Neural crest cell (in vitro differentiated cells): ENCODE measurements at places on chromosomes 5 and 9. TPM values are rescaled to one million over a fixed set of nuclear protein-coding genes. Genes with fewer than 3 reads are reported as not detected.

GRCh38 chr9:27094640-27095298, 14.3 kb upstream of the TEK start:
- no peaks in the 10 kb centered on the region for H3K27me3 ChIP-seq
- H3K27ac ChIP-seq, result peak overlapping the region; percentile 64
- DNase-seq, result no peak
- peaks cover 2% of the 10 kb centered on the region for H3K36me3 ChIP-seq
- peaks cover 6% of the 10 kb centered on the region for H3K4me1 ChIP-seq
- H3K4me3 ChIP-seq, result no peak overlapping the region

DNA sequence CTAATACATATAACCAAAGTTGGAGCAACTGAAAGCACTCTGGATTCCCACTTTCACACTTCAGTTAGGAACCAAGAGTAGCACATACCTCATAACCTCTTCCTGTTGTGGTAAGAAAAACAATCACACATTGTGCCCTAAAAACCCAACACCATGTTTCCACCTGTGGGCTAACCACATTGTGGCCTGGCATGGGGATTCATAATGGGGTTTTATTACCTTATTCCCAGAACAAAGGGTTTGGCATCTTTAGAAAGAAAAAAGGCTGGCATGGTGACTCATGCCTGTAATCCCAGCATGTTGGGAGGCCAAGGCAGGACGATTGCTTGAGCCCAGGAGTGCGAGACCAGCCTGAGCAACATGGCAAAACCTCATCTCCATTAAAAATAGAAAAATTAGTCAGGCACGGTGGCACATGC, 60.6 kb downstream of the HSD17B3 start:
- peaks cover 28% of the 10 kb centered on the region for H3K4me1 ChIP-seq
- H3K27ac ChIP-seq, result no peak overlapping the region
- H3K36me3 ChIP-seq, result no peaks in the 10 kb centered on the region
- no peak overlapping the region for H3K4me3 ChIP-seq
- DNase-seq, result no peak

- DNase-seq, result no peak
- H3K36me3 ChIP-seq, result no peaks in the 10 kb centered on the region
Observed at GRCh38 chr9:108077556-108077955, 588.0 kb upstream of the KLF4 start.

GRCh38 chr5:36363744-36364143, 62.0 kb upstream of the RANBP3L start:
- peaks cover 9% of the 10 kb centered on the region for H3K4me1 ChIP-seq
- no peaks in the 10 kb centered on the region for H3K36me3 ChIP-seq
- H3K27me3 ChIP-seq, result no peaks in the 10 kb centered on the region
- no peak for DNase-seq

GRCh38 chr5:34550964-34551363, 105.2 kb upstream of the RAI14 start:
- no peak overlapping the region for H3K4me3 ChIP-seq
- H3K4me1 ChIP-seq, result peaks cover 3% of the 10 kb centered on the region
- DNase-seq, result no peak

DNA sequence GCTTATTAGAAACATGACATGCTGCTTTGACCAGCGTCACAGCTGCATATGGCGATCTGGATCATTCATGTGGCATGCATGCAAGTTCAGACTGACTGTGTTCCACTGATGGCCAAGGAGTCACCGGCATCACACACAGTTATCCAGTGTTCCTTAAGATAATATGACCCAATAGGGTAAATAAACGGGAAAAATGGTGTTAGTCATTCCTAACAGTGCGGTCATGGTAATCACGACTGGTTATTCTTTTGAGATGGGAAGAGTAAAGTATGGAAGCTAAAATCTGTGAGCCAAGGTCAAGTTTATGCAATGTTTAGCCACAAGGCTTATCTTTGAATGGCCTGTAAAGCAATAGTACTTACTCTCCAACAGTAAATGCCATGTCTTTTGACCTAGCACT, 29.3 kb upstream of the LVRN start:
- no peaks in the 10 kb centered on the region for H3K36me3 ChIP-seq
- no peaks in the 10 kb centered on the region for H3K4me1 ChIP-seq
- no peak for DNase-seq
- no peak overlapping the region for H3K27ac ChIP-seq
- no peak overlapping the region for H3K4me3 ChIP-seq

DNA sequence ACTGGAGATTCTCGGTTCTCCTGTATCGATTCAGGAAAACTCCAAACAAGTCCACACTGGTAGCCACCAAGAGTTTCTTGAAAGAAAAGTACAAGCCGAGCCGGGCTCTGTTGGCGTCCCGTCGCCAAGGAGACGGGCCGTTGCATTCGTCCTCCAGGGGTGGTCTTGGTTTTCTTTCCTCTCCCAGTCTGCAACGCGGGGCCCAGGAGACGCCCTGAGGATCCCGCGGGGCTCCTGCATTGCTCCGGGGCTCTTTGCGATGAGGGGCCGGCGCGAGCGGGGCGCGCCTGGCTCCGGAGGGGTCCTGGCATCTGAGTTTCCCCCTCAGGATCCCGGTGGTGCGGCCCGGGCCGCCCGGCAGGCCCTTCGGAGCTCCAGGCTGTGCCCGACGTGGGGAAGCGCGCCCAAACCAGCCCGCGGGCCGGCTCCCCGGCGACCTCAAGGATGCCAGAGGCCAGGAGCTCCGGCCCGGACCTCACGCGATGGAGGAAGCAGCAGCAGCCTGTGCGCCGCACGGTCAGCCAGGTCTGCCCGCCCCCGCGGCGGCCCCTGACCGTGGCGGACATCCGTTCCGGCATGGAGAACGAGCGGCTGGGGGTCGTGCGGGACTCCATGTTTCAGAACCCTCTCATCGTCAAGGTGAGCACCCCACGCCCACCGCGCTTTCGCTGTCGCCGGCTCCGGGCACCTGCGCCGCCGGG, at the start of gene CFAP77:
Gene CFAP77, plus strand, starts transcription at position 384 of the 701 bp plus-strand sequence. Its CDS starts 61 bp downstream, at position 445.
- peak within 1 kb of the TSS; percentile 82 for H3K4me3 ChIP-seq
- peak; percentile 44 for DNase-seq

- peaks cover 9% of the 10 kb centered on the region for H3K36me3 ChIP-seq
- H3K4me1 ChIP-seq, result no peaks in the 10 kb centered on the region
- no peaks in the 10 kb centered on the region for H3K27me3 ChIP-seq
- no peak overlapping the region for H3K27ac ChIP-seq
Observed at GRCh38 chr9:20276762-20277161, 345.5 kb downstream of the MLLT3 start.

GRCh38 chr5:1137567-1138444, 25.9 kb upstream of the SLC12A7 start:
- DNase-seq, result no peak
- no peaks in the 10 kb centered on the region for H3K36me3 ChIP-seq
- peaks cover 5% of the 10 kb centered on the region for H3K4me1 ChIP-seq
- H3K27ac ChIP-seq, result no peak overlapping the region
- H3K4me3 ChIP-seq, result no peak overlapping the region
- no peaks in the 10 kb centered on the region for H3K27me3 ChIP-seq

DNA sequence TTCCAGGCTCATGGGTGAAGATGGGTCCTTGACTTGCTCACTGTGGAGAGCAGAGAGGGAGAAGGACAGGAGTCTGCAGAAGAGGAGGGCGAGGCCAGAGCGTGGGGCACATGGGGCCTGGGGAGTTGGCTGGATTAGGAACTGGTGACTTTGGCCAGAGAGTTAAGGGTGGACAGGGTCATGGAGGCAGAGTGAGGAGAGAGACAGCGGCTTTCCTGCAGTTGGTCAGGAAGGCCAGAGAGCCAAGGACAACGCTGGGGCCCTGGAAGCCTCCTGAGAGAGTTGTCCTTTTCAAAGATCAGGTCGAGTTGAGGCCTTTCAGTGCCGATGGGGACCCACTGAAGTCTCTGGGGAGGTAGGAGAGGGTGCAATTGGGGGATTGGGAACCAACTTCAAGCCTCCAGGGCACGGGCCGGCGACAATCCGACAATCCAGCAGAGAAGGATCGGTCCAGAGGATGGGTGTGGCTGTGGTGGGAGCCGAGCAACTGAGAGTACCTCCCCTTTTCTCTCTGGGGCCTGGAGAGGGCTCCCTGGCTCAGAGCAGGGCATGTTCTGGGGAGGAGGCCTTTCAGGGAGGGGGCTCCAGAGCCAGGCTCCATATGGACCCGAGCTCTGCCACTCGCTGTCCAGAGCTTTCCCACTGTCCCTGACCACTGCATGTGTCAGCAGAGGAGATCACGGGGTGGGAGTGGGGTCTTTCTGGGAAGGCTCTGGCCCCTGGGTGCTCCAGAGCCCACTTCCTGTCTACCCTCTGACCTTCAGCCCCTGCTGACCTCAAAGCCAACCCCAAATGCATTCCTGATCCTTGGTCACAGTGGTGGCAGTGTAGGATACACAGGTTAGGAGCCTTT, 7.5 kb upstream of the PHYHD1 start:
- DNase-seq, result no peak
- no peaks in the 10 kb centered on the region for H3K27me3 ChIP-seq
- H3K4me3 ChIP-seq, result no peak overlapping the region
- peaks cover 10% of the 10 kb centered on the region for H3K36me3 ChIP-seq
- peak overlapping the region; percentile 55 for H3K27ac ChIP-seq
- peaks cover 19% of the 10 kb centered on the region for H3K4me1 ChIP-seq

- H3K4me1 ChIP-seq, result peaks cover 8% of the 10 kb centered on the region
- peaks cover 23% of the 10 kb centered on the region for H3K36me3 ChIP-seq
- no peaks in the 10 kb centered on the region for H3K27me3 ChIP-seq
- H3K4me3 ChIP-seq, result no peak overlapping the region
Observed at GRCh38 chr9:112056996-112057395, 118.1 kb downstream of the SUSD1 start.

ARID3C gene
- 0.68 TPM in 1 of 2 replicates, not detected in the other for total RNA-seq

C5orf34 gene
- total RNA-seq, result 11.0 and 11.4 TPM in 2 replicates

C5orf52 gene
- total RNA-seq, result not detected in 2 replicates
